Stomach (tissue), 19 donors: ENCODE measurements at places on chromosomes 5 and 9. TPM values are rescaled to one million over a fixed set of nuclear protein-coding genes. Genes with fewer than 3 reads are reported as not detected.
A peak's percentile ranks its signal among the peaks of the same experiment; 100 is the strongest.

The IL9 gene
- polyA plus RNA-seq: not detected

The CCNJL gene
- 2.4 TPM for polyA plus RNA-seq

The KIF2A gene
- polyA plus RNA-seq: 2.6 TPM

DNA sequence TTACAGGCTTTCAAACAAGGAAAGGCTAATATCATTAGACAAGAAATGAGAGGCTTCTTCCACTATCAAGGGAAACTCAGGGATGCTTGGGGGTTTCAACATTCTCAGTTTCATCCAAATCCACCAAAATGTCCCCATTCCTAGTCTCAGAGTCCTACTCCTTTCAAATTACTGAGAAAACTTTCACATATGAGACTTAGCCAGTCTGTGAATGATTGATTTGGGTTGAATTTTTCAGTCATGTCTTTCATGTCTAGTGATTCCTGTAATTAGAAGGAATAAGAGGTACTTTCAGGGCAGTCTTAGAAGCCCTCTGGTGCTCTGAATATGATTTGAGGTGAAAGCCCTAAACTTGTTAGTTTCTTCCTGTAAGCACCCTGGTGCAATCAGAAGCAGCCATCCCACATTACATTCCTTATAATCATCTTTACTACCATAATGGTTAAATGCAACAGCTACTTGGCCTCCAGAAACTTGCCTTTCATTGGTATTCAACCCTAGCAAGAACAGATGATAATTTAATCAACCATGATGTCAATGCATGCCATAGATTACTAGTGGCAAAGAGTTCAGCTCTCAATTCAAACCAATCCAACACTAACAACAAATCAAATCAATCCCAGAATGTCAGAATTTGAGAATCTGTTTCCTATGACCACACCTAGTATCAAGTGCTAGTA, 50.7 kb upstream of the RIC1 start:
- no peak for DNase-seq

DNA sequence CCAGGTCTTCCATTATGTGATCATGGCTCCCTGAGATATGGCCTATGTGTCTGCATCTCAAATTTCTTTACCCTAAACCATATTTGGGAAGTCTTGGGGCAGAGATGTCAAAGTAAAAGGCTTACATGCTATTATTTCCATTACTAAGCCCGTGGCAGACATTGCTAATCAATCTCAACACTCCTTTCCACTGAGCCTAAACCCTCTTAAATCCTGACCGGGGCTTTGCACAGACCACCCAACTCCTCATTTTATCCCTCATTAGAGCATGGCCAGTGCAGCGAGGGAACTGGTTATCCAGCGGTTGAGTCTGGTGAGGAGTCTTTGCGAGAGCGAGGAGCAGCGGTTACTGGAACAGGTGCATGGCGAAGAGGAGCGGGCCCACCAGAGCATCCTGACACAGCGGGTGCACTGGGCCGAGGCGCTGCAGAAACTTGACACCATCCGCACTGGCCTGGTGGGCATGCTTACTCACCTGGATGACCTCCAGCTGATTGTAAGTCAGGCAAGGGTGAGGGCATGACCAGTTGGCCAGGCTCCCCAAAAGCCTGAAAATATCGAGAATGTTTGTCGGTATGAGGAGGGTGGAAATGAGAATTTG, 11.0 kb downstream of the BSPRY start:
- DNase-seq: no peak

GRCh38 chr5:61657010-61657409, 325.0 kb downstream of the ZSWIM6 start:
- DNase-seq: no peak

- peak; percentile 88 for DNase-seq
Observed at GRCh38 chr5:34486160-34486848, 169.8 kb upstream of the RAI14 start.

DNA sequence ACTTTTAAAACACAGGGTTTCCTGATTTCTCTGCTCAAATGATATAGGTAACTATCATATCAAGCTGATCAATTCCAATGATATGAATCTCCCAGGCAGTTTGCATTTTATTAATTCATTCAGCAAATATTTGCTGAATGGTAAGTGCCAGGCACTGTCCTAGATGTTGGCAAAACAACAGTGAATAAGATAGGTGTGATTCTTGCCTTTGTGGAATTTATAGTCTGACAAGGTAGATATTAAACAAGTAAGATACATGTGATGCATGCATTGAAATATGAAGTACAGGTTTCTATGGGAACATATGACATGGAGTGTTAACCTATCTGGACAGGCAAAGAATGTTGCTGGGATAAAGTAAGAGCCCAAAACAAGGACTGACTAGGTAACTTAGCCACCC, 231.8 kb upstream of the DAB2 start:
- DNase-seq: no peak

DNA sequence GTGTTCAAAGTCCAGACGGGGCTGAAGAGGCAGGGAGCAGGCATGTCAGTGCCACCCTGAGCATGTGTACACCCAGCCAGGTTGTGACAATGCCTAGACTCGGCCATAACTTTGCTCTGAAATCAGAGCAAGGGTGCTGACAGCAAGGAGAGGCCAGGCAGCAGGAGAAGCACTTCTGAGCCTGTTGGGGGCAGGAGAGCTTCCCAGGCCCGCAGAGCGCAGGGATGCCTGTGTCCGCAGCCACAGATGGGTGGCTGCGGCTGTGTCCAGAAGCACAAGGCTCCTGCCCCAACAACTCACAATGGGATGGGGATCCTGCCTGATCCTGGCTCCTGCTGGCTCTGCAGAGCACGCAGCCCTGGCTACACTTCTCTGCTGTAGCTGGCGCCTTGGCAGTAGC, 373.9 kb downstream of the CHSY3 start:
- DNase-seq: no peak

- peak; percentile 61 for DNase-seq
Observed at GRCh38 chr5:178941361-178941760, 363 bp downstream of the ZNF454 start.

DNA sequence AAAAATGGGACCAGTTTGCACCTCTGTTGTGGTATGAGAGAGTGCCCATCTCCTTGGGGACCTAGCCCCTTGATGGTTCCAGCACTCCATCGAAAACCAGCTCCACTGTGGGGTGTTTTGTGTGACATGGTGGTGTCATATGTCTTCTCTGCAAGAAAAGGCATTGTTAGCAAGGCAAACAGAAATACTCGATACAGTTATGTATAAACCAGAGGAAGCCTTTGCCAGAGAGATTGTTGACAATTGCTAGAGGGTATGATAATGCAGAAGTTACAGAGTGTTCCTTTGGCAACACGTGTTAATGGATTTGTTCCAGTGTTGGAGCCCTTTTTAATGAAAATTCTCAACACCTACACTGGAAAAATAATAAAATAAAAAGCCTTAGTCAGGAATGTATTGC, 270.4 kb upstream of the DMRT1 start:
- peak; percentile 28 for DNase-seq

DNA sequence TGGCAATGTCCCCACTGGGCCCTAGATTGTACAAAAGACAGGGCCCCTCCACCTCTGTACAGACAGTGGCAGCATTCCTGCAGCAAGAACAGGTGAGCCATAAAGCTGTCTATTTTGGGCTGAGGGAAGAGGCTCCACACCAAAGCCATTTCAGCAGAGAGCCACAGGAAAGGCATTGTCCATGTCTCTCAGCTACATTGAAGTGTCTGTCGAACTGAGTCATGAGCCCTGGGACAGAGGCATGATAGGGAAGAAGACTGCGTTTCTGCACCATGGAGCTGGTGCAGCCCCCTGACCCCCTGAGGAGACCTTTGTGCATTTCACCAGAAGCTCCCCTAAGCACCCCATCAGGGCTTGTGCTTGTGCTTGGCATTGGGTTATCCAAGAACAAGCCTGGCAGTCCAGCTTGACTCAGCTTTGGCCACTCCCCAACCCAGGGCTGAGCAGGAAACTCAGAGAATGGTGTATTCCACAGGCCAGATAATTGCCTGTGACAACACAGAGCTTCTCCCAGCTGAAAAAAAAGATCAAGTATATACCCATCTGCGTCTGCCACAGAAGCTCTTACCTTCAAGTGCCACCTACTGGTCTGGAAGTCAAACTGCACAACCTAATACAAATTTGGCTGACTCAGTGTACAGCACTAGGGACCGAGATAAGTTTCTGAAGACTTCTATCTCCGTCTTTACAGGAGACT, 5.9 kb upstream of the FRMD3 start:
- DNase-seq: peak; percentile 29

DNA sequence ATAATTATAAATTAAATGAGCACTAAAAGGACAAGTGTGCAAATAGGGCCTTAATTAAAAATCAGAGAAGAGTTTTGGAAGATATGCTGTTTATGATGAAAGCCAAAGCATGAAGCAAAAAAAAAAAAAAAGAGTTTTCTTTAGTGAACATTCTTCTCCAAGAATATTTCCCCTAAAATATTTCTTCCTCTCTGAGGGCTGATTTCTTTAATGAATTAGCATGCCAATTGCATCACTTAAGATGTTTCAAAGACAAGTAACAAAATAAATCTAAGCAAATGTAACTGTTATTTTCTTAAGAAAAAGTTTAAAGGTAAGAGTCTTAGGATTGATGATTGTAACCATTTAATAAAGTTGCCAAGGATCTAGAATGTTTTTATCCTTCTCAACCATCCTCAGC, 81.6 kb upstream of the MPDZ start:
- no peak for DNase-seq

- DNase-seq: no peak
Observed at GRCh38 chr5:172561151-172561550, 79.9 kb upstream of the NEURL1B start.

GRCh38 chr5:81747030-81747429, 3.9 kb downstream of the SSBP2 start:
- no peak for DNase-seq

GRCh38 chr5:41527201-41527779, 16.9 kb upstream of the PLCXD3 start:
- no peak for DNase-seq

- no peak for DNase-seq
Observed at GRCh38 chr5:146799231-146799630, 79.3 kb downstream of the PPP2R2B start.

GRCh38 chr5:96807075-96807654, 580 bp downstream of the ERAP1 start:
- peak; percentile 88 for DNase-seq

DNA sequence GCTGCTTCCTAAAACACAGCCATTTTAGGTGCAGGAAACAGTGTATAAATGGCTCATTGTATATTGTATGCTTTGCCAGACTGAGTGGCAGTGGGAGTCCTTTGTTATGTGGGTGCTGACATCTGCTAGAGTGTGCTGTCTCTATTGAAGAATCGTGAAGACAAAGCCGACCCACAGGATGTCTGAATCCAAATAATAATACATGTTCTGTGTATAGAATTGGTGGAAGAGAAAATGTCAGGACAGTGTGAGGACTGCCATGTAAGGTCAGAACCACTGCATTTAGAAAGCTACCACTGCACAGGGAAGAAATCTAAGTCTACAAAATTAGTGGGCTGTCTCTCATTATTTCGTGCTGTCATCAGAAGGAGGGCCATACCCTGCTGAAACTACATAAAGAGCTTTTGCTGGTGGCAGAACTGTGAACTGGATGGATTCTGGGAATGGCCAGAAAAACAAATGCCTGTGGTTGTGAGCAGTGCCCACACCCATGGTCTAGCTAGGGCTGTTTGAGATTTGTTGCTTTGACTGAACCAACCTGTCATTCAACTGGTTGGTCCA, 2.5 kb downstream of the IL7R start:
- peak; percentile 8 for DNase-seq

- no peak for DNase-seq
Observed at GRCh38 chr5:34022121-34022705, 14.4 kb upstream of the AMACR start.

DNA sequence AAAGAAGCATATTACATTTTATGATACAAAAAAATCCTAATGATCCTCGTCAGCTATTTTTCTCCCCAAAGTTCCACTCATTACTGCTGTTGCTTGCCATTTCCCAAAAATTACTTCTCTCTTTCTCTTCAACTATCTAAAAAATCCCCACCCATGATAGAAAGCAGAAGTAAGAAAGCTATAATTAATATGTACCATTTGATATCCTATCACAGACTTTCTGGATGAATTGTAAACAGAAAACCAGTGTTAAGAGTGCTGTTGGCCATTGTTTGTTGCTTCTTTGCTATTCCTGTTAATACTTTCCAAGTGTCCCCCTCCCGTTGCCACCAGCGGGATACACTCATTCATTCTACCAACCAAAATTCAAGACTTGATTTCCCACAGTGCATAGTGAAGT, 136.3 kb upstream of the SMARCA2 start:
- DNase-seq: no peak

- no peak for DNase-seq
Observed at GRCh38 chr5:39215857-39216256, 3.5 kb downstream of the FYB1 start.

- DNase-seq: no peak
Observed at GRCh38 chr9:111851553-111851952, 45.1 kb upstream of the UGCG start.

- DNase-seq: no peak
Observed at GRCh38 chr5:60814498-60814897, 29.6 kb downstream of the ELOVL7 start.

DNA sequence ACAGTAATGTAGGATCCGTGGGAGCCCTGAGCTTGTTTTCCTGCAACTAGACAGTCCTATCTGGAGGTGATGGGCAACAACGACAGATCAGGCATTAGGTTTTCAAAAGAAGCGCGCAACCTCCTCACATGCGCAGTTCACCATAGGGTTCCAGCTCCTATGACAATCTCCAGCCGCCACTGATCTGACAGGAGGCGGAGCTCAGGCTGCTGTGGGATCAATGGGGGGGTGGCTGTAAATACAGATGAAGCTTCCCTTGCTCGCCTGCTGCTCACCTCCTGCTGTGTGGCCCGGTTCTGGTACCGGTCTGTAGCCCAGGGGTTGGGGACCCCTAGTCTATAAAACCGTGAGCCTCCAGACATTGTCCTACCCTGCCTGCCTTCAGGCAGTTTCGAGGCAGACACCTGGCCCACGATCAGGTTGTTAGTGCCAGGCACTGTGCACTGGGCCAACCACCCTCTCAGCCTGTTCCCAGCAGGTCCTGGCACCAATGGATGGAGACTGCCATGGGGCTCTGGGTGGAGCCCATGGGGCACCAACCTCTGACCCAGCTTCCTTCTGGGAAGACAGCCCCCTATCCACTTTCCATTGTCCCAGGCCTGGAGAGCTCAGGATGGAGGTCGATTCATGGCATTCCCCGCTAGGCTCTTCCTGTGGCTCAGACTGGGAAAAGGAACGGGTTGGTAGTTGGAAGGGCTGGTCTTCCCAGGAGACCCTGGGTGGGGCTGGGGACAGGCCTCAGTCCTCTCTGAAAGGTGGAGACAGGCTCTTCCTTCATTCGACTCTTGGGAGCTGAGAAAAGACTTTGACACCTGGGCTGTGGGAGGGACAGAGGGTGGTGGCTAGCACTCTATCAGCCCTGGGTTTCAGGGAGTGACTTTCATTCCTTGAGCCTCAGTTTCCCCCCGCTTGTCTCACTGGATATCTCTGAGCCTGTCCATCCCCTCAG, 1.7 kb downstream of the ENDOG start:
- DNase-seq: peak; percentile 84

DNA sequence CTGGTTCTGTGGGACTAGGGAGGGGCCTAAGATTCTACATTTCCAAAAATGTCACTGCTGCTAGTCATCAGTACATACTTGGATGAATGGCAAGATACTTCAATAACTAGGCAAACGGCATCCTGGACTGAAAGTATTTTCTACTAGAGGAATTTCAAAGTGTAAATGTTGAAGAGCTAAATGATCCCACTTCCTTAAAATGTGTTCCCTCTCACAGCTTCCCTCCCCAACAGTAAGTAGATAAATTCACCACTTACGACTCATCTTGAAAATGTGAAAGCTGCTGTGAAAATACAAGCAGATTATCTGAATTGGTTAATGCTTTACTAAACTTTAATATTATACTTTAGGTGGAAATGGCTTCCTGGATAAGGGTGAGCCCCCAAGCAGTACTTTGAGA, 1571.5 kb upstream of the WWC1 start:
- DNase-seq: no peak
